ENCODE measurements at places on chromosomes 5 and 9.

- no peaks in the 10 kb centered on the region for H3K27me3 ChIP-seq
- DNase-seq: no peak
- H3K36me3 ChIP-seq: peaks cover 25% of the 10 kb centered on the region
- no peak overlapping the region for H3K4me3 ChIP-seq
Measured at GRCh38 chr9:123063177-123063598, 29.7 kb downstream of the GPR21 start.

GRCh38 chr9:128729302-128729701 is 5.4 kb upstream of the ZDHHC12 start:
- H3K4me3 ChIP-seq: no peak overlapping the region
- H3K36me3 ChIP-seq: no peaks in the 10 kb centered on the region
- H3K27ac ChIP-seq: no peak overlapping the region
- H3K27me3 ChIP-seq: no peaks in the 10 kb centered on the region
- no peaks in the 10 kb centered on the region for H3K4me1 ChIP-seq
- no peak for DNase-seq

DNA sequence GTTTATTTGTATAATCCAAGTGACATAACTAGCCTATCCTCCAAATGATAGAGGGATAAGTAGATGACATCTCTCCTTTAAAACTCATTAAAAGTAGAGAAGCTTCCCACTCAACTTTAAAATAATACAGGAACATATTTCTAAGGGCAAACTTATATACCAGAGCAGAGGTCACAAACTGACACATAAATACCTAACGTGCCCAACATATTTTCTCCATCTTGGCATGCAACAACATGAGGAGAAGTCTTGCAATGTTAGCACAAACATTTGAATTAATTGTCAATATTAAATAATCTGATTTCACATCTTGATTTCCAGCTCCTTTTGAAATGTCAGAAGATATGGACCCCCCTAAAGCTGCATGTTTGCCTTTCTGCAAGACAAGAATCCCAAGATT is 335.0 kb downstream of the DEPDC1B start:
- no peaks in the 10 kb centered on the region for H3K4me1 ChIP-seq
- H3K27me3 ChIP-seq: no peaks in the 10 kb centered on the region

DNA sequence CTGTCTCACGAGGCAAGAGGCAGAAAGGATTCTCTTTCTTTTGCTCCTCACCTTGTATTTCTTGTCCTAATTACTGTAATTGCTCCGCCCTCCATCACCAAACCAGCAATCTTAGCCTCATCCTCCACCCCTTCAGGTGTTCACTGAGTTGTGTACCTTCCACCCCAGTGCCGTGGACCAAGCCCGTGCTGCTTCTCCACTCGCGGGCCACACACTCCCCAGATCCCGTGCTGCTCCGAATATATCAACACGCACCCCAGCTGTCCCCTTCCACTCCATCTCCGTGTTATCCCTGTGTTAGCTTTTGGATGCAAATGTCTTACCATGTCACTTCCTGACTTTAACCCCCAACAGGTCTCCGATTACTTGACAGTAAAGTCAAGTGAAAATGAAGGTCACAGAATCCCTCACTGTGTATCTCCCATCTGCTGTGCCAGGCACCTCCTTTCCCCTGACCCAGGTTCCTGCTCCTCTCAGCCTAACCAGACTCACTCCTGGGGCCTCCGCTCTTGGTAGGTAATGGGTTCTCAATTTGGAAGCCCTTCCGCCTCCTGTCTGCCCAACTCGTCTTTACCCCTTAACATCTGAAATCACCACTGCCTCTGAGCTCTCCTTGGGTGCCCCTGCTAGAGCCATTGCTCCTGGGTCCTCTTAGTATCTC is 320.2 kb downstream of the MED10 start:
- H3K27ac ChIP-seq: no peak overlapping the region
- H3K27me3 ChIP-seq: no peaks in the 10 kb centered on the region
- no peaks in the 10 kb centered on the region for H3K4me1 ChIP-seq
- no peak overlapping the region for H3K4me3 ChIP-seq
- H3K36me3 ChIP-seq: no peaks in the 10 kb centered on the region

GRCh38 chr9:92064711-92065110 is 50.5 kb downstream of the SPTLC1 start:
- no peak overlapping the region for H3K27ac ChIP-seq
- H3K27me3 ChIP-seq: no peaks in the 10 kb centered on the region
- peaks cover 33% of the 10 kb centered on the region for H3K36me3 ChIP-seq
- no peak overlapping the region for H3K4me3 ChIP-seq
- peak; percentile 66 for DNase-seq

- no peak overlapping the region for H3K27ac ChIP-seq
- no peaks in the 10 kb centered on the region for H3K4me1 ChIP-seq
- no peaks in the 10 kb centered on the region for H3K36me3 ChIP-seq
- DNase-seq: no peak
Measured at GRCh38 chr9:92173318-92173717, 58.1 kb upstream of the SPTLC1 start.

- H3K4me3 ChIP-seq: no peak overlapping the region
- H3K27ac ChIP-seq: no peak overlapping the region
- peaks cover 4% of the 10 kb centered on the region for H3K27me3 ChIP-seq
Measured at GRCh38 chr9:37617832-37618231, 25.4 kb upstream of the TOMM5 start.

- H3K4me3 ChIP-seq: no peak overlapping the region
- DNase-seq: no peak
- H3K27ac ChIP-seq: no peak overlapping the region
- H3K27me3 ChIP-seq: no peaks in the 10 kb centered on the region
- H3K36me3 ChIP-seq: no peaks in the 10 kb centered on the region
- peaks cover 5% of the 10 kb centered on the region for H3K4me1 ChIP-seq
Measured at GRCh38 chr5:122701640-122702523, 73.0 kb upstream of the SNX2 start.

- H3K4me1 ChIP-seq: no peaks in the 10 kb centered on the region
- H3K36me3 ChIP-seq: no peaks in the 10 kb centered on the region
- no peak for DNase-seq
- H3K27ac ChIP-seq: no peak overlapping the region
- peaks cover 13% of the 10 kb centered on the region for H3K27me3 ChIP-seq
- H3K4me3 ChIP-seq: no peak overlapping the region
Measured at GRCh38 chr9:97788763-97789663, 64.0 kb upstream of the FOXE1 start.

DNA sequence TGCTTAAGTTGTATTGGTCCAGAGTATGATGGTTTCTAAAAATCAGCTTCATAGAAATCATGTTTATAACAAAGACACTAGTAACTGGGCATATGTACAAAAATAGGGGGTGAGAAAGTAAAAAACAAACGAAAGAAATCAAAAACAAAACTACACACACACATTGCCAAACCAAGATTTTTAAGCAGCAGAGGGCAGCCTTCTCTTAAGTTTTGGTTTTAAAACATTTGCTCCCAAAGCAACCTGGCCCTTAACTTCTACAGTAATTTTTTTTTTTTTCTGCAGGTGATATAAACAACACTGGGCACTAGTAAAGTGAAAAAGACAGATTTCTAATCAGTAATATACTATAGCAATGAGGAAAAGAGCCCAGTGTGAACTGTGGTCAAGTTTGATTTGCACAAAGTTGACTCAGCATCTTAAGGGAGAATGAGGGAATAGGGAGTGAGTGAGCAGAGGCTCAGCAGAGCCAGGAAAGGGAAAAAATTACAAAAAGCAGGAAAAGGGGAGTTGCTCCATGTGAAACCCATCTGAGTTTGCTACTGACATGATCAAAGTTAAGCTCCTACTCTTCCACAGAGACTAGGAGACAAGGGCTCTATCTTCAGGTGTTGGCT is 13.4 kb upstream of the GAPT start:
- no peaks in the 10 kb centered on the region for H3K36me3 ChIP-seq
- H3K27ac ChIP-seq: no peak overlapping the region
- H3K27me3 ChIP-seq: no peaks in the 10 kb centered on the region
- no peaks in the 10 kb centered on the region for H3K4me1 ChIP-seq
- no peak for DNase-seq
